MG63 (cell line): ENCODE measurements at places on chromosomes 3 and 15.

- no peak for DNase-seq
Measured at GRCh38 chr3:113002037-113002436, 11.3 kb downstream of the GTPBP8 start.

- DNase-seq = no peak
Measured at GRCh38 chr3:129836381-129837064, 57.0 kb downstream of the TMCC1 start.

- no peak for DNase-seq
Measured at GRCh38 chr3:140972833-140973232, 31.2 kb downstream of the SLC25A36 start.

DNA sequence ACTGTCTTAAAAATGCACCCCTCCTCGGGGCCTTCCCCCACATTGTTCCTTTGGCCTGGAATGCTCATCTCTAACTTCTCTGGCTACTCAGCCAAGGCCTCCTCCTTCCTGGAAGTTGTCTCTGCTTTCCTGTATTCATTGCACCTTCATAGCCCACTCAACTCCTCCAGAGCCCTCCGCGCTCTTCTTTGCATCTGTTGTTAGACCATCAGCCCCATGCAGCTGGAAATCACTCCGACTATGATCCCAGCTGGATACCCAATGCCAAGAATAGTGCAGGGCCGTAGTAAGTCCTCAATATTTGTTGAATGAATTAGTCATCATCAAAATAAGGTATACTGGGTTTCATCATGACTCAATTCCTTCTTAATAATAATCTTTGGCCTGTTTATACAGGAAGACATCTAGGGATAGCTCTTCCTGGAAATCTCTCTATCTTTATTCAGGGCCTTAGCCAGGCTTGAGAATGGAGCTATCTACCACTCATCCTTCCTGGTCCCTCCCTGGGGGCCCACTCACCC lies 112.7 kb downstream of the SYNPR start:
- no peak for DNase-seq

DNA sequence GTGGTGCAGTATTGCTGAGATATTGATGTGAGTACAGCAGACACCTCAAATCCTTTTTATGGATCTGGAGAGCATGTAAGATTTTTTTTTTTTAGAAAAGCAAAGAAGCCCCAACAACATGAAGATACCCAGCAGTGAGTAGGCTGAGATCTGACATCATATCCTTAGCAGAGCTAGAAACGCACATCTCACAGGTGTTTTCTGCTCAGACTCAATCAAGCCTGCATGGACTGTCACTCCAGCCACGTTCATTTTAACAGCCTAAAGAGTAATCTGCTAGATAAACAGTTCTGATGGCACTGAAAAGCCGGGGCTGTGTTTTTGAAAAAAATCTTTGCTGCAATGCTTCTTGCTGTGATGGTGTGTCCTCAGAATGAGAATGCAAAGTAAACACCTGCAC lies 544.2 kb downstream of the FGF12 start:
- no peak for DNase-seq

- DNase-seq = no peak
Measured at GRCh38 chr15:49673861-49674260, 53.0 kb downstream of the DTWD1 start.

GRCh38 chr3:178520451-178520850 lies 15.8 kb upstream of the KCNMB2 start:
- no peak for DNase-seq

- DNase-seq = no peak
Measured at GRCh38 chr3:97658668-97659285, 105.8 kb upstream of the ARL6 start.

DNA sequence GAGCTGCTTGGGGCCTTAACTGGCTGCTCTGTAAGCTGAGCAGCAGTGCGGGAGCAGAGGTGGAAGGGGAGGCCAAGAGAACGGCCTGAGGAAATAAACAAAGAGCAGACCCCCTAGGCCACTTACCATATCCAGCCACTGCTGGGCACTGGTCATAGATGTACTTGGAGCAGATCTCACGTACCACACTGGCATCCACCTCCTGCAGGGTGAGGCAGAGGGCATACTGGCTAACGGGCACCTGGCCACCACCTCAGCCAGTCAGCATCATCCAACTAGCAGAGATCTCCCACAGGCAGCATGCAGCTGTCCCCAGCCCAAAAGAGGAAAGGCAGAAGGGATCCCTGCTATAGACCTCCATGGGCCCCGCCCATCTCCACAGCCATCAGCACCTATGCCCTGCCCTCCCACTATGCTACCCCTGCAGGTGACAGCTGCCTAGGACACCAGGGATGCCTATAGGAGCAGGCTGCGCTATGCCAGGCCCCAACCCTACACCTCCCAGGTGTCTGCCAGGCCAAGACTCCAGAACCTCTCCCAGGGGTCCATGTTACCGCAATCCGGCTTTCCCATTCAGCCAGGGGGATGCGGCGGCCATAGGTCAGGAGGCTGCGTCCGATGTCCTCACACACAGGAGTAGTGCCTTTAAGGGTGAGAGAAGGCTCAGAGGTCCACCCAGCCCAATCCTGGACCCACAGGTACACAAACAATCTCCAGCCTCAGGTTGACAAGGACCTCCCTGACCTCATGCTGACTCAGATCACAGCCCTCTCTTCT lies 4.6 kb upstream of the COL7A1 start:
- DNase-seq = no peak

DNA sequence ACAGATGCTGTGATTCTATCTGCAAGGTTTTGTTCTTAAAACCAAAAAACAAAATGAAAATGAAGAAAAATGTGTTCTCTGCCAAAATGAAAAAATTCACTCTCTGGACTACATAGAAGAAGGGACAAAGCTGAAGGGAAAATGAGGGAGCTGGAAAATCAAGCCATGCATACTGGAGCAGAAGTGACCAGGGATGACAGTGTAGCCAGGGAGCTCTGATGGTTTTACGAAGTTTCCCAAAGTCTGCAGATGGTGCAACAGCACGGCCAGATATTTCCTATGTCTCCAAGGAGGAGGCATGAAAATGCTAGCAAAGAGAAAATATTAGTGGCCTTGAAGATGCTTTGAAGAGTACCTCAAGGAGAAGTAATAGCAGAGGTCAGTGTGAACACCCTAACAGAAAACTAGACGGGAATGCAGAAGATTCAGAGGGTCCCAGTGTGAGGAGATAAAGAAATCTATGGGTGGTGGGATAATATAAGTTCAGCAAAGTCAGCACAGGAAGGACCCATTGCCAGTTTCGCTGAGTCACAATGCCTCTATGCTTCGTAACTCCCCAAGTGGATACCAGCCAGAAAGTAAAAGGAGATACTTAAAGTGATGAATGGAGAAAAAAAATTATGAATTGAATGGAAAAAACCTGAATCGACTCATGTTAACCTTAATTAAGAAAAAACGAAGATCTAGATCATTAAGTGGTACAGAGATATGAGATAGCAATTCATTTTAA lies 39.0 kb upstream of the POMGNT2 start:
- DNase-seq = peak; percentile 61

GRCh38 chr3:127384717-127385539 lies 97.1 kb upstream of the PRR20G start:
- DNase-seq = no peak

GRCh38 chr15:79957741-79958140 lies 13.3 kb downstream of the BCL2A1 start:
- DNase-seq = no peak

DNA sequence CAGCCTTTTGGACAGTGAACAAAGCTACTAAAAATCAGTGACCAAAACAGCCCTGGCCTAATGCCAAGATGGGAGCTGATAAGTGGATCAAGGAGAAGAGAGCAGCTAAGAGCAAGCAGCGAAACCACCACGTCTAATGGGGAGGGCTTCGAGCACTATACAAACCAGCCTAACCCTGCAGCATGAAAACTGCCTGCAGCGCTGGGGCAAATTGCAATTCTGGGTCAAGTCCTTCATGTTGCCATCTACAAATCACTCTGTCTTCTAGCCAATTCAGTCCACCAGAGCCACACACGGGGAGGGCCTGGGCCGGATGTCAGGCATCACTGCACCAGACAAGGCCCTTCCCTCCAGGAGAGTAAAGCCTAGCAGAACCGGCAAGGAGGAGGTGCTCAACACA lies 30.5 kb upstream of the SPATA12 start:
- DNase-seq = no peak

DNA sequence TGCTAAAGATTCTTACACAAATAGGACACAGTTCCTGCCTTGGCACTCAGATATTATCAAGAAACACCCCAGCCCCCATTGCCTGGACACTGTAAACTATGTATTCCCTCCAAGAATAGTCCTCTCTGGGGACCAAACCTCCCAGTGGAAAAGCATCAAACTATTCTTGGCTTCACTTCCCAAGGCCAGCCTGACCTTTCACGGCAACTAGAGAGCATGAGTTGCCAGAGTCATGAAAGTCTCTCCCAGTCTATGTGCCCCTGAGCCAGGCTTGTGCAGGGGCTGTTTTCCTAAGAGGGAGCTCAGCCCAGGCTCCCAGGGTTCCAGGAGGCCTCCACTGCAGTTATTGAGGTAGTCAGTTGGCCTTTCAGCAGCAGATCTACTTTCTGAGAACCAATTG lies 251.9 kb upstream of the TGFBR2 start:
- DNase-seq = no peak
